ENCODE measurements at places on chromosomes 16 and 17. TPM values are rescaled to one million over a fixed set of nuclear protein-coding genes. Genes with fewer than 3 reads are reported as not detected.

ST6GALNAC2 gene
- 4.9 TPM for polyA plus RNA-seq

C17orf113 gene
- 0.98 TPM for polyA plus RNA-seq

FAHD1 gene
- polyA plus RNA-seq, result 14.8 TPM

SEZ6L2 gene
- 1.6 TPM for polyA plus RNA-seq

RNF135 gene
- 3.7 TPM for polyA plus RNA-seq

RAMP2 gene
- 60.4 TPM for polyA plus RNA-seq

- no peak for DNase-seq
Measured at GRCh38 chr16:50334106-50334975, 34.4 kb downstream of the BRD7 start.

GRCh38 chr17:65121368-65121767 lies 15.8 kb upstream of the RGS9 start:
- DNase-seq, result no peak

DNA sequence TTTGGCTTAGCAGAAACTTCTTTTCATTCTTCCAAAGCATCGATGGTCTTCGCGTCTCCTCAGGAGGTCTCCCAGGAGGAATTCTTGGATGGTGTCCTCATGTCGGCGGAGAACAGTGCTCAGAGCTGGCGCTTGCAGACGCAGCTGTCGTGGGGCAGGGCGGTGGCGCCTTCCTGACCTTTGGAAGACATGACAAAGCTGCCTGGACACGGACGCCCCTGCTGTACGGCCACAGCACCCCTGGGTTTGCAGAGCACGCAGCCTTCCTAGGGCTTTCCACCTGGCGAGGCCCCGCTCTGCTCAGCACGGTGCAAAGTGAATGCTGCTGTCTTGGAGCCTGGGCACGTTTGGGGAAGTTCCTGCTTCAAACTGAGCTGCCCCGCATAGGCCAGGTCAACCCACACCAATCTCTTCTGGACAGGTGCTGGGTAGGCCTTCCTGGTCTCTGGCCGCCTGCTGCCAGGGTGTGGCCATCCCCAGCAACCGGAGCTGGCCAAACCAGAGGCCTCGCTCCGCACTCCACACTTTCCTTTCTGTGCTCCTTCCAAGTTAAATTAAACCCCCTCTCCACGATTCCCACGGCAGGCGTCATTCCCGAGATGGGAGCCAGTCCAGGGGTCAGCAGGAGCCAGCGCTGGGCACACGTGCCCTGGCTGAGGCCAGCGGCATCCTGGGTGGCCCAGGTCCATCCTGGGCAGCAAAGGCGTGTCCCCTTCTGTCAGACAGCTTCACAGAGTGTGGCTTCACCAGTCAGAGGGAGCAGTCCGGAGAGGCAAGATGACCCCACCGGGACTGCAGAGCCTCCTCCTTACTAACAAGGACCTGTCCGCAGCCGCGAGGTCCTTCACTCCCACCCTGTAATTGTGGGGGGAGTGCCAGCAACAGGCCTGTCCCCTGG lies 15.0 kb upstream of the KREMEN2 start:
- DNase-seq, result no peak

GRCh38 chr17:74431568-74432423 lies at the start of gene GPRC5C:
GPRC5C (plus strand) TSS chr17:74432088; CDS start chr17:74439777, 7,689 bp downstream.
- DNase-seq, result no peak

GRCh38 chr16:85570213-85570734 lies 42.8 kb upstream of the GSE1 start:
- no peak for DNase-seq

GRCh38 chr16:12291989-12292759 lies 315.6 kb downstream of the SNX29 start:
- no peak for DNase-seq

- DNase-seq, result no peak
Measured at GRCh38 chr16:27600381-27600780, 50.4 kb downstream of the KATNIP start.

- DNase-seq, result no peak
Measured at GRCh38 chr17:30199600-30199999, 35.9 kb downstream of the SLC6A4 start.

- peak; percentile 76 for DNase-seq
Measured at GRCh38 chr17:4899341-4900230, at the start of gene C17orf107. C17orf107 (plus strand) TSS chr17:4899536; CDS start chr17:4899763, 227 bp downstream.

- DNase-seq, result no peak
Measured at GRCh38 chr17:45990886-45991285, 8.2 kb upstream of the STH start.

DNA sequence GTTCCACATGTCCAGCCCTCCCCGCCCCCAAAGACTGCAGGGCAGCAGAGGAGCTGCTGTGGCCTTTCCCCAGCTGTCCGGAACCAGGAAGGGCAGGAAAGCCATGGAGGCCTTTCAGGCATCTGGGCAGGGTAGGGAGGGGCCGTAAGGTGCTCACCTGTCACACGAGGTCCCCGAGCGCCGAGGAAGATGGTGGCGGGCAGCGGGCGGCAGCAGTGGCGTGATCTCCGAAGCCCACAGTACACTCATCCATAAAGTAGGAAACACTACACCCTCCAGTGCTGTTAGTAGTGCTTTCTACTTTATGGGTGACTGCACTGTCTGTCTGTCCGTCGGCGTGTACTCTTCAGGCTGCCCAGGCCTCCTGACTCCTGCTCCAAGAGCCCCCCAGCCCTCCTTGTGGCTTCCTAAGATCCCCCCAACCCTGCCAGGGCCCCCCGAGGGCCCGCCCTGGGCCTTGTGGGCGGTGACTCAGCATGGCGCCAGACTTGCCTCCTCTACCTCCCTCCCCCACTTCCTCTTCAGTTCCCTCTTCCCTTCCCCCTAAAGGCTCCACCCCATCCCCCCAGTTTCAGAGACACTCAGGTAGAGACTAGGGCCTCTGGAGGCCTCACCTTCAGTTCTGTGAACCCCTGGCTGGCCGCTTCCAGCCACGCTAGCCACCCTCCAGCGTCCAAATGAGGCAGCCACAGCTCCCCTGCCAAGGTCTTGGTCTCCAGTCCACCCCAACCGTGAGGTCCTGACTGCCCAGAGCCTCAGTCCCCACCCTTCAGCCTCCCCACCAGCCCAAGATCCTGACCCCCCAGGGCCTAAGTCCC lies 2.6 kb upstream of the TSPOAP1 start:
- no peak for DNase-seq

DNA sequence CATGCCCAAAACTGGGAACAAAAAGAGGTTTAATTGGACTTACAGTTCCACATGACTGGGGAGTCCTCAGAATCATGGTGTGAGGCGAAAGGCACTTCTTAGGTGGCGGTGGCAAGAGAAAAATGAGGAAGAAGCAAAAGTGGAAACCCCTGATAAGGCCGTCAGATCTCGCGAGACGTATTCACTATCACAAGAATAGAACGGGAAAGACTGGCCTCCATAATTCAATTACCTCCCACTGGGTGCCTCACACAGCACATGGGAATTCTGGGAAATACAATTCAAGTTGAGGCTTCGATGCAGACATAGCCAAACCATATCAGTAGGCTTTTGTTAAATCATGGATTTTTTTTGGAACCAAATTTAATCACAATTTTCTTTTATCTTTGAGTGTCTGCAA lies 24.4 kb downstream of the RBL2 start:
- no peak for DNase-seq

- DNase-seq, result no peak
Measured at GRCh38 chr17:70520447-70520846, 351.1 kb downstream of the KCNJ2 start.

- peak; percentile 78 for DNase-seq
Measured at GRCh38 chr16:51508490-51509212, 357.6 kb upstream of the SALL1 start.

- DNase-seq, result no peak
Measured at GRCh38 chr16:22232277-22233036, 26.4 kb downstream of the EEF2K start.

GRCh38 chr17:67171560-67171959 lies 73.4 kb downstream of the HELZ start:
- no peak for DNase-seq

GRCh38 chr16:81997738-81998137 lies 13.5 kb downstream of the SDR42E1 start:
- DNase-seq, result no peak
